GF-D8 (cell line): ENCODE measurements at places on chromosomes 12 and 14.

DNA sequence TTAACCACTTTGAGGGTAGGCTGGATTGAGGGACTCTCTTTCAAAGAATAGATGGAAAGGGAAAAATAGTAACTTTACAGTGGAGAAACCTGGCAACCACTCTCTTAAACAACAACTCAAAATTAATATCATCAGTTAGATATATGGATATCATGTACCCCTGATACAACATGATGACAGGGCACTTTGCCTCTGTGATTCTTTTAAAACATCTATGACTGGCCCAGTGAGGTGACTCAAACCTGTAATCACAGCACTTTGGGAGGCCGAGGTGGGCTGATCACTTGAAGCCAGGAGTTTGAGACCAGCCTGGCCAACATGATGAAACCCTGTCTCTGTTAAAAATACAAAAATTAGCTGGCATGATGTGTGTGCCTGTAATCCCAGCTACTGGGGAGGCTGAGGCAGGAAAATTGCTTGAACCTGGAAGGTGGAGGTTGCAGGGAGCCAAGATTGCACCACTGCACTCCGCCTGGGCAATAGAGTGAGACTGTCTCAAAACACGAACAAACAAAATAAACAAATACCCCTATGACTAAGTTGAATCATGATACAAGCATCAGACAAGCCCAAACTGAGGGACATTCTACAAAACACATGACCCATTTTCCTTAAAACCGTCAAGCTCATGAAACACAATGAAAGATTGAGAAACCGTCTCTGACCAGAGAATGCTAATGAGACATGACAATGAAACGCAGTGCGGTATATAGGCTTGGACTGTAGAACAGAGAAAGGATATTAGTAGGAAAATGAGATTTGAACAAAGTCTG, 26.4 kb upstream of the SLC7A8 start:
- DNase-seq, result no peak

GRCh38 chr12:65778258-65779090, 45.8 kb upstream of the HMGA2 start:
- no peak for DNase-seq

GRCh38 chr14:65224799-65225198, 122.5 kb upstream of the MAX start:
- DNase-seq, result no peak

DNA sequence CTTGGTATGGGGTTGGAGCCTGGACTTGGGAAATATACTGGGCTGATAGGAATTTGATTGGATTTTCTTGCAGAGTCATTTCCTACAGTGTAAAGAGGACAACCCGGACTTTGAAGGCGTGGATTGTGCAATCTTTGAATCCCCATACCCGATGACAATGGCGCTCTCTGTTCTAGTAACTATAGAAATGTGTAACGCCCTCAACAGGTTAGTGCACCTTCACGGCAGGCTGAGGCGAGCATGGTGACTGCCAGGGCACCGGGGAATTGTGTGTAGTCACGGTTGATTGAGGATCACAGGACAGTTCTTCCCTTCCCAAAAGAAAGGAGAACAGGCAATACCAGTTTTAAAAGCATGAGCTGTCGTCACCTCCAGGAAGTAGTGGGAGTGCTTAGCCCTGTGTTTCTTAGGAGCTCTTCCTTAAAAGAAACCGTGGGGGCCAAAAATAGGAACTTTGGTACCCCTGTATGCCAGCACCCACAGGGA, 58.3 kb downstream of the ANAPC7 start:
- no peak for DNase-seq

DNA sequence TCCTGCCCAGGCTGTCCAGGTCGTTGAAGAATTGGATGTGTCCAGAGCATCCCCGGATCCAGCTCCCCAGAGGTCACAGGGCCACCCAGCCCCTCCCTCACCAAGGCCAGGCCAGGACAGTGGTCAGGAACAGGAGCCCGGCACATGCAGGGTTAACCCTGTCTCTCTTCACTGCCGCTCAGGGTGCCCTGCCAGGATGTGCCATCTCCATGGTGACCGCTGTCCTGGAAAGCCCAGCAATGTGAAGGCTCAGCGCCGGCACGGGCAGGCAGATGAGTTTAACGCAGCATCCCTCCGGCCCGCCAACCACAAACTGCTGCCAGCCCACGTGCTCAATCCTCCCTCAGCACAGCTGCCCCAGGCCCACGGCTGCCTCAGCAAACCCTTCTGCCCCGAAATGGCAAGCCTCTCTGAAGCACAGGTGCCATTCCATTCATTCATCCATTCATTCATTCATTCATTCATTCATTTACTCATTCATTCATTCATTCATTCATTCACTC, 4.4 kb downstream of the TMEM179 start:
- no peak for DNase-seq

GRCh38 chr12:106873983-106874382, 81.7 kb upstream of the TMEM263 start:
- DNase-seq, result no peak
